ENCODE measurements at places on chromosomes 1 and 21.

DNA sequence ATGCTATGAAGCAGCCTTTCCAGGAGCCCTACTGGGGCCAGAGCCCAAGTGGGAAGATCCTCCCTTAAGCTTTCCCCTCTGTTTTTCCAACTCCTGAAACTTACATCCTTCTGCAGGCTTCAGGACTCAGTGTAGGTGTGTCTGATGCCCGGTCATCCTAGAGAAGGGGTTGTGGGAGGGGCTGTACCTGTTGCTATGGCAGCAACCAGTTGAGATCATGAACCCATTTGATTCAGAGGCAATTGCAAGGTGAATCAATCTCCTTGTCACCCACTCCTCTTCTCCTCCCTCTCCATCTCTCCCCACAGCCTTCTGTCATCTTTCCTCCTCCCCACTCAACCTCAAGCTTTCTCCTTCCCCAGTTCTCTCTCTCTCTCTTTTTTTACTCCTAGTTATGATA lies 151.8 kb downstream of the CACNA1E start:
- no peak for DNase-seq

GRCh38 chr1:1082239-1082775 lies 8.2 kb upstream of the RNF223 start:
- DNase-seq, result no peak

GRCh38 chr21:32134441-32135130 lies 144.3 kb downstream of the MIS18A start:
- DNase-seq, result no peak

DNA sequence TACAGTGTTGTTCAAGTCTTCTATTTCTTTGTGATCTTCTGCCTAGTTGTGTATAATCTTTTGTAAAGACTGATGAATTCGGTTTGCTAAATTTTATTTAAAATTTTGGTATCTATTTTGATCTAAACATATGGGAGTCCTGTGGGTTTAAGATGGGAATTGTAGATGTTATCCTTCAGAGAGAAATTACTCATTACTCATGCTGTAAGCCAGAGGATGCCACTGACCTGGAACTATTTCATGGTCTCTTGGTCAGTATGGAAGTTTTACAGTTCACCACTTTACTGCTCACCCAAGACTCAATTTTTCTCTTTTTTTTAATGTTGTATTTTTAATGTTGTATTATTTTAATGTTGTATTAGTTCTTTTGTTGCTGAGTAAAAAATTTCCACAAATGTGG lies 138.6 kb upstream of the B3GALT2 start:
- no peak for DNase-seq

DNA sequence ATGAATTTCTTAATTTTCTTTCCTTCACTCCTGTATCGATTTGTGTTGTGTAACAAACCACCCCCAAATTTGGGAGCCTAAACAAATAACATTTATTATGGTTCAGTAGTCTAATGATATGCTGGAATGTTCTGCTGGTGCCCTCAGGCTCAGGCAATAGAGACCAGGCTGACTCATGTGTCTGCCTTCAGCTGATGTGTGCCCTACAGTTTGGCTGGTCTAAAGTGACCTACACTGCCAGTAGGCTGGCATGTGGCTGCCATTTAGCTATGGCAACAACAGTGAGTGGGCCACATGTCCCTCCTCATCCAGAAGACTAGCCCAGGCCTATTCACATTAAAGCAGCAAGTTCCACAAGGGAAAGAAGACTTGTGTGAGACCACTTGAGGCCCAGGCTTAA lies 115.8 kb downstream of the PTPRC start:
- no peak for DNase-seq

- no peak for DNase-seq
Observed at GRCh38 chr1:81115422-81115821, 685.3 kb upstream of the ADGRL2 start.

DNA sequence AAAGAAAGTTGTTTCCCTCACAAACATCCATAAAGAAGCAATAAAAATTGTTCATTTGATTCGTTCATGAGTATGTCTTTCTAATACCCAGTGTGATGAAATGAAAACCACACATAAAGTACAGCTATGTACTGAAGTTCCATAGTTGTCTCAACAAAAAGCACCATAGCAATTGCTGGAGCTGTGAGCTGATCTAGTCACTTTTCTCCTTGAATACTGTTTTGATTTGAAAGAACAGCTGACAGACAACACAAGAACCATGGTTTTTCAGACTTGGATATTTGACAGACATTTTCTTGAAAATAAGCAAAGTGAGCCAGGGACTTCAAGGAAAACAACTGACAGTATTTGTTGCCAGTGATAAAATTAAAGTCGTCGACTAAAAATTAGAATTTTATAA lies 237.1 kb upstream of the PLD5 start:
- no peak for DNase-seq

GRCh38 chr1:20574686-20575540 lies 14.0 kb upstream of the CDA start:
- DNase-seq, result no peak

DNA sequence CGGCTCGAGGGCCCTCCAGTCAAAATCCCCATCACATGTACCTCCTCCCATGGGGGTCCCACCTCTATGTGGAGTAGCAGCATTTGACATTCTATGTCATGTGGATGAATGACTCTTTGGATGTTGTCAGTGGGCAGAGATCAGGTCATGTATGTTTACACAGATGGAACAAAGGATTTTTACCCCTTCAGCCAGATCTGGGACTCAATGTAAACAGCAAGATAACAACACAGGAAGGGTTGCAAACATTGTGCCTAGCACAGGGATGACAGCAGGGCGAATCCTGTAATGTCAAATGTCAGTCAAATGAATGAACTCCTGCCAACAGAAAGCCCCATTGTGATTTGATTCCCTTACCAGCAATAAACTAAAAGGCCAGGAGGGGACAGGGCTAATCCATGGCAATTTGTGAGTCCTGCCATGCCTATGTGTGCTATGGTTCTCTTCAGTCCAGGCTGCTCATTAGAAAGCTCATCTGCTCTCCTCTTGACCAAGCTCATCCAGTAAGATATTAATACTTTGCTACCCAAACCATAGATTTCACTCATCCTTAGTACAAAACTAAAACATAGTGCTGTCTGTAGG lies 60.3 kb downstream of the PGBD5 start:
- DNase-seq, result no peak

GRCh38 chr1:220219865-220220698 lies 52.2 kb downstream of the RAB3GAP2 start:
- DNase-seq, result no peak
